ENCODE measurements at places on chromosomes 11 and 22. TPM values are rescaled to one million over a fixed set of nuclear protein-coding genes. Genes with fewer than 3 reads are reported as not detected.
A peak's percentile ranks its signal among the peaks of the same experiment; 100 is the strongest.

DNA sequence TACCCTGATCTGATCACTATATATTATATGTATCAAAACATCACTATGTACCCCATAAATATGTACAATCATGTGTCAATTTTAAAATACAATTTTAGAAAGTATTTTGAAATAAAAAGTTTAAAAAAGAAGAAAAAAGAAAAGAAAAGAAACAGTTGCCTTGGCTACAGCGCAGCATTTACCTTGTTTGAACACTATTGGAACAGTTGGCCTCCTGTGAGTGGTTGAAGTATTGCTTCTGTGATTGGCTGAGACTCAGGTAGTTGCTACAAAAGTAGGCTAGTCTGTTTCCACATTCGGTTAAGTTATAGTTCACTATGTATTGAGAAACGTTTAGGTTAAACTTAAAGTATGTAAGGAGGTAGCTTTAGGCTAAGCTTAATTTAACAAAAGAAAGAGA, 7.9 kb upstream of the DTX4 start:
- no peak for DNase-seq
- H3K4me1 ChIP-seq, result no peaks in the 10 kb centered on the region
- no peak overlapping the region for H3K27ac ChIP-seq
- H3K36me3 ChIP-seq, result no peaks in the 10 kb centered on the region

DNA sequence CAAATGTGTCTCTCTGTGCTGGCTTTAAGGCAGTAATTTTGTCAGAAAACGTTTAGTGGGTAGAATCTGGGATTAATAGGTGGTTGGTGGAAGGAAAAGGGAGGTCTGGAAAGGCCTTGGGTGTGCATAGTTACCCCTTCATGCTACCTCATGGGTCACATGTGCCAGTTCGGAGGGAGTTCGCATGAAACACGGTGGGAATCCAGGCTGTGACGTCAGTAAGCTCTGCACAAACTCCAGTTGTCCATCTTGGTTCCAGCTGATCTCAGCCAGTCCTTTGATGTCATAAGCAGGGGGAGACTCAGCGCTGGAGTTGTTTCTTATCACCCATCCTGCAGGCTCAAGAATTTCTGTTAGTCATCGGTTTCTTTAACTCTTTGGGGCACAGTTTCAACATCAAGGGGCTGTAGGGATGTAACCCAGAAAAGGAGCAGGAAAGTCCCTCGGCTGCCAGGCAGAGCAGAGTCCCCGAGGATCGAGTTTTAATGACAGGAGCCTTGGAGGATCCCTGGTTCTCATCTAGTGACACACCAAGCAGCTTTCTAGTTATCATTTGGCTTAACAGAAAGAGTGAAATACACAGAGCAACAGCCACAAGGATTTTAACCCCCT, 28.9 kb downstream of the MOV10L1 start:
- no peaks in the 10 kb centered on the region for H3K4me1 ChIP-seq
- H3K27me3 ChIP-seq, result no peaks in the 10 kb centered on the region
- no peak overlapping the region for H3K27ac ChIP-seq
- DNase-seq, result no peak
- no peak overlapping the region for H3K4me3 ChIP-seq

- H3K4me1 ChIP-seq, result no peaks in the 10 kb centered on the region
- no peak for DNase-seq
- H3K27ac ChIP-seq, result no peak overlapping the region
- no peaks in the 10 kb centered on the region for H3K36me3 ChIP-seq
- no peak overlapping the region for H3K4me3 ChIP-seq
- H3K27me3 ChIP-seq, result no peaks in the 10 kb centered on the region
These were observed 44.4 kb upstream of the CLDN5 start for GRCh38 chr22:19568337-19569275.

- peak overlapping the region; percentile 94 for H3K27ac ChIP-seq
- no peaks in the 10 kb centered on the region for H3K27me3 ChIP-seq
- H3K4me3 ChIP-seq, result no peak overlapping the region
- no peak for DNase-seq
- peaks cover 27% of the 10 kb centered on the region for H3K4me1 ChIP-seq
These were observed 137.6 kb downstream of the CD44 start for GRCh38 chr11:35276396-35277145.

- no peak overlapping the region for H3K27ac ChIP-seq
- no peaks in the 10 kb centered on the region for H3K27me3 ChIP-seq
- DNase-seq, result no peak
These were observed 1.5 kb upstream of the PHRF1 start for GRCh38 chr11:574632-575312.

DNA sequence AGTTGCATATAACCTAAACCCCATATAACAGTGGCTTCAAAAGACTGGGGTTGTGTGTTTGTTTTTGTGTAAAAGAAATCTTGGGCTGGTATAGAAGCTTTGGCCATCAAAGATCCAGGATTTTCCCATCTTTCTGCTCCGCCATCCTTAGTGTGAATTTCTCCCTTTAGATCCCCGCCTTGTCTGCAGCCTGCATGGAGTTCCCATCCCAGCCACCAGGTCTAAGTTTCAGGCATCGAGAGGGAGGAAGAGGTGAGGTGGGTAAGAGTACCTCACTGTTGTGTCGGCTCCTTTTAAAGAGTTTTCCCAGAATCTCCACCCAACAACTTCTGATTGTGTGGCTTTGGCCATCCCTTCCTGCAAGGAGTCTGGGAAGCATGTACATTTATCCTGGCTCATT, 195.5 kb upstream of the SORL1-AS1 start:
- no peak overlapping the region for H3K27ac ChIP-seq
- H3K36me3 ChIP-seq, result no peaks in the 10 kb centered on the region
- H3K27me3 ChIP-seq, result no peaks in the 10 kb centered on the region
- no peaks in the 10 kb centered on the region for H3K4me1 ChIP-seq

DNA sequence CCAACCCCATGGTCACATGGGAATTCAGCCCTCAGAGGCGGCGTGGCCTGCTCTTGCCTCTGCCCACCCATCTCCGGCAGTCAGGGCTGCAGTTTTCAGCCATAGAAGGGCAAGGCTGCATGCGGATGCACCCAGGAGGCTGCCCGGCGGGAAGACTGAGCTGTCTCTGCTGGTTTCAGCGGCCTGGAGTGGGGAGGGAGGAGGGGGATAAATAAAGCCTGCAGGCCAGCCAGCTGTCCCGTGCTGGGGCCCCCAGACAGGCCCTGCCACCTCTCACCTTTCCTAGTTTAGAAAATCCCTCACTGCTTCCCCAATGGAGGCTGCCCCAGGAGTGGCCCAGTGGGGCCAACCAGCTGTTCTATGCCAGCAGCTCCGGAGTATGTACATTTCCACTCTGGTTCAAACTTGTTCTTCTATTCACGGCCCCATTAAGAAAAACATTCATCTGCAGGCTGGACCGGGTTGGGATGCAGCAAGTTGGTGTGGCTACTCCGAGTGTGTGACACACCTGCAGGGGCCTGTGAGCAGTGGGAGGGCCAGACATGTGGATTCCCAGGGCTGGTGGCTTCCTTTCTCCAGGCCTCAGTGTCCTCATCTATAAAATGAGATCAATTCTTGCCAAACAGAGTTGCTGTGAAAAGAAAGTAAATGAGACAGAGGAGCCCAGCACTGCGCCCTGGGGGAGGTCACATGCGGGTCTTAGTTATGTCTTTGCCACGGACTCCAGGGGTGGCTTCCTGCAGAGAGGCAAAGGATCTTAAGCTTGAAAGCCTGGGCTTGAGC, 5.0 kb downstream of the MICALL1 start:
- H3K4me3 ChIP-seq, result no peak overlapping the region
- no peaks in the 10 kb centered on the region for H3K27me3 ChIP-seq
- no peak overlapping the region for H3K27ac ChIP-seq
- H3K4me1 ChIP-seq, result no peaks in the 10 kb centered on the region
- no peaks in the 10 kb centered on the region for H3K36me3 ChIP-seq
- no peak for DNase-seq

GRCh38 chr11:316891-317301, 3.1 kb downstream of the IFITM1 start:
- H3K27me3 ChIP-seq, result no peaks in the 10 kb centered on the region
- H3K4me1 ChIP-seq, result peaks cover 3% of the 10 kb centered on the region
- no peaks in the 10 kb centered on the region for H3K36me3 ChIP-seq

- H3K4me3 ChIP-seq, result no peak overlapping the region
- H3K27ac ChIP-seq, result peak overlapping the region; percentile 62
- DNase-seq, result no peak
- no peaks in the 10 kb centered on the region for H3K36me3 ChIP-seq
- H3K27me3 ChIP-seq, result no peaks in the 10 kb centered on the region
These were observed 41.1 kb downstream of the LIF start for GRCh38 chr22:30205281-30206115.

The OR5D18 gene
- total RNA-seq, result not detected

The PIH1D2 gene
- total RNA-seq, result 1.0 TPM

The UPK2 gene
- not detected for total RNA-seq

All from pancreas (tissue), 10 donors.